ENCODE measurements at places on chromosomes 12 and 14.

- DNase-seq: no peak
Measured at GRCh38 chr14:71021347-71022011, 114.2 kb downstream of the PCNX1 start.

GRCh38 chr12:62732861-62733427 lies 202.0 kb downstream of the PPM1H start:
- no peak for DNase-seq

DNA sequence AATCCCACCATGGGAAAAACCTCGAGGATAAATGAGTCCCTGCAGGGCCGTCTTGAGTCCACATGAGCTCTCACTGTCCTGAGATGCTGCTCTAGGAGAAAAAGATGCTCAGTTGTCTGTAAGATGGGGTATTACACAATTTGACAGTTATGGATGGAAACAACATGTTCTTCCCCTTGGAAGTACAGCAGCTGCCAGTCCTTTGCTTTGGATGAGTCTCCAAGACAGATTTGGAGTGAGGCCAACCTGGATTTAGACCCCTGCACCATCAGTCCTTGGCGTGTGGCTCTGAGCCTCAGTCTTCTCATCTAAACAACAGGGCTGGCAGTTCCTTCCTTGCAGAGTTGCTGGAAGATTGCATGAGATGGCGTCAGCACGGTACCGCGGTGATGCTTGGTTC lies 309.1 kb upstream of the FKBP4 start:
- DNase-seq: no peak

DNA sequence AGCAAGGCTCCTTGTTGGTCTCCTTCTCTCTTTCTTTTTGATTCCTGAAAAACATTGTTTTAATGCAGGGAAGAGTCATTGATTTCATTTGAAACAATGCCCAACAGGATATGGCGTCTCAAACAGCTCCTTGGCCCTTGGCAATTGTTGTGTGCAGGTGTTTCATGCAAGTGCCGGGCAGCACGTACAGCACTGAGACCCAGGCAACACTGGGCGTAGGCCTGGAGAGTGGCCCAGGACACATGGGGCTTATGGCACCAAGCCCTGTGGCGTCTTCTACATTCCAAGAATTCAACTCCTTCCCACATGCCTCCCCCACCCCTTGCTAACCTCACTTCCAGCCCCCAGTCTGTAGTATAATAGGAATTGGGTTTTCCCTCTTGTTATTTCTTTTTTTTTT lies 230.4 kb downstream of the SPTSSA start:
- no peak for DNase-seq

DNA sequence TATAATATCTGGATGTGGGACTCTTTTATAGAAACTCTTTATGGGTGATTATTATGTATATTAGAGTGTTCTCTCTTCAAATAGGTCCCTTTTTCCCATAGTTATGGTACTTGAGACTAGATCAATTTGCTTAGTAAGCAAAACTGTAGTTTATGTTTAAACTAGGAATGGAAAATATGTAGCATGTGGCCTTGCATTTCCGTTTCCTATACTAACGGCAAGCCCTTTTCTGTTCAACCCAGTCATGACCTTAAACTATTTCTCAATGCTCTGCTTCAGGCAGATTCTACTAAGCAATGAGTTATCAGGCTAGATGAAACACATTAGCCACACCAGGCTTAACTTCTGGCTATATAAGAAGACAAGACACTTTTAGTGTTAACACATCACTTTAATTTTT lies 84.6 kb downstream of the OTOGL start:
- DNase-seq: no peak

DNA sequence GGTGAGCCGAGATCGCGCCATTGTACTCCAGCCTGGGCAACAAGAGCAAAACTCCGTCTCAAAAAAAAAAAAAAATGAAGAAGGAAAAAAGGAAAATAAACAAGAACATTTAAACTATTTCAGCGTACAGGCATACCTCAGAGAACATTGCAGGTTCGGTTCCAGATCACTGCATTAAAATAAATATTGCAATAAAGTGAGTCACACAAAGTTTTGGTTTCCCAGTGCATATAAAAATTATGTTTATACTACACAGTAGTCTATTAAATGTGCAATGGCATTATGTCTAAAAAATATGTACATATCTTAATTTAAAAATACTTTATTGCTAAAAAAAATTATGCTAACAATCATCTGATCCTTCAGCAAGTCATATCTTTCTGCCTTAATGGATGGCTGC lies 53.5 kb upstream of the PLEKHG6 start:
- no peak for DNase-seq

DNA sequence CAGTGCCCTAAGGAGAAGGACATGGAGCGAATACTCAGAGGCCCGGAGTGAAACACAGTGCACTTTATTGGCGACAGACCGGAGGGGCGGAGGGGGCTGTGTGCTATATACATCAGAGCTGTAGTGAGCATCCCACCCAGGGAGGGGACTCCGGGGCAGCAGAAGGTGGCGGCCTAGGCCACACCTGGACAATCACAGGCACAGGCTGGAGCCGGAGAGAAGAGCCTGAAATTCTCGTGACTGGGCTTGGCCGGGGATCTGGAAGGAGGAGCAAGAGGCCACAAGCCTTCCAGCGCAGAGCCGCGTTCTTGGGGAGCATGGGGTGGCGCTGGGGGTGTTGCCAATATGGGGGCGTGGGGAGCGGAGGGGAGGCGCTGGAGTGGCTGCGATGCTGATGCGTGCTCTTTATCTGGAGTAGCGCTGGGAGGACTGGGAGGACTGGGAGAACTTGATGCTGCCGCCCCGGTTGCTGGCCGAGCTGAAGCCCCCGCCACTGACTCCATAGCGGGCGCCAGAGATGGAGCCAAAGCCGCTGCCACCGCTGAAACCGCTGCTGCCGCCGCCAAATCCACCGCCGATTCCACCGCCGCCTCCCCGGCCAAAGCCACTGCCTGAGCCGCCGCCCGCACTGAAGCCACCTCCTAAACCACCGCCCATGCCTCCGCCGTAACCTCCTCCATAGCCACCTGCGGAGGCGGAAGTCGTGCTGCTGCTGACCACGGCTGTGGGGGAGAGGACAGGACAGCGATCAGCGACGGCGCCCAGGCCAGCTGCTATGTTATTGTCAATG lies 6.1 kb downstream of the KRT3 start:
- no peak for DNase-seq

DNA sequence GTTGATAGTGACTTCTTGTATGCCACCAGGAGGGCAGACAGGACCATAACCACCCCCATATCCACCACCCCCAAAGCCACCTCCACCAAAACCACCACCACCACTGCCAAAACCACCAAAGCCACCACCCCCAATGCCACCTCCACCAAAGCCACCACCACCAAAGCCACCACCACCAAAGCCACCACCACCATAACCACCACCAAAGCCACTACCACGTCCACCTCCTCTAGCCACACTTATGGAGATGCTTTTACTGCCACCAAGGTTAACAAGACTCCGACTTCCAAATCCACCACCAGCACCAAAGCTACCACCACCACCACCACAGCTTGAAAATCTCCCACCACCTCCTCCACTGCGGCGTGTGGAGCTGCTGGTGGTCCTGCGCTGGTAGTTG lies 332 bp downstream of the KRT1 start:
- DNase-seq: no peak

DNA sequence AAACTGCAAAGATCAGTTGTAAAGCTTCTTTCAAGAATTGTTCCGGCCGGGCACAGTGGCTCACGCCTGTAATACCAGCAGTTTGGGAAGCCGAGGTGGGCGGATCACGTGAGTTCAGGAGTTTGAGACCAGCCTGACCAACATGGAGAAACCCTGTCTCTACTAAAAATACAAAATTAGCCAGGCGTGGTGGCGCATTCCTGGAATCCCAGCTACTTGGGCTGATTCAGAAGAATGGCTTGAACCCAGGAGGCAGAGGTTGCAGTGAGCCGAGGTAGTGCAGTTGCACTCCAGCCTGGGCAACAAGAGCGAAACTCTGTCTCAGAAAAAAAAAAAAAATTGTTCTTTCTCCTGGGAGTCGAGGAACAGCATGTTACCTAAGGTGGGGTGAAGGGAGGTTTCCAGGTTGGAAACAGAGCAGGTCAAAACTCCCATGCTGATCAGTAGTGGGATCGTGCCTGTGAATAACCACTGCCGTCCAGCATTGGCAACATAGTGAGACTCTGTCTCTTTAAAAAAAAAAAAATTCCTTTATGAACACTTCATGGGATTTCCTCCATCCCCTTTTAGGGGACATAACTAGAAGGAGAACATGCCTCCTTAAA lies 13.9 kb downstream of the FBXO34 start:
- no peak for DNase-seq

GRCh38 chr12:32917094-32917611 lies 20.6 kb upstream of the PKP2 start:
- DNase-seq: no peak

DNA sequence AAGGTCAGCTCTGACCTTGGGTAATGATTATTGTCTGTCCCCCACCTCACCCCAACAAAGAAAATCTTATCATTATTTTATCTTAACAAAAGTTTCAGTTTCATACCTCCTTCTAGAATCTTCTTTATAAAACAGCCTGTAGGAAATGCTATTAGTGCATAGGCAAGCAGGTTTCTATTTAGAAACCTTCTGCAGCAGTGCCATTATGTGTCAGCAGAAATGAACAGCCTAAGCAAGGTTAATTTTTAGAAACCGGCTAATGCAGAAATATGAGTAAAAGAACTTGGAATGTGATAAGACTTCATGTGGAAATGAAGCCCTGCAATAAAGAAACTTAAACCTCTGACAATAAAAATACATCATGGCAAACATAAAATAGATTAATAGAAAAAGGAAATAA lies 814.4 kb downstream of the FSCB start:
- no peak for DNase-seq

DNA sequence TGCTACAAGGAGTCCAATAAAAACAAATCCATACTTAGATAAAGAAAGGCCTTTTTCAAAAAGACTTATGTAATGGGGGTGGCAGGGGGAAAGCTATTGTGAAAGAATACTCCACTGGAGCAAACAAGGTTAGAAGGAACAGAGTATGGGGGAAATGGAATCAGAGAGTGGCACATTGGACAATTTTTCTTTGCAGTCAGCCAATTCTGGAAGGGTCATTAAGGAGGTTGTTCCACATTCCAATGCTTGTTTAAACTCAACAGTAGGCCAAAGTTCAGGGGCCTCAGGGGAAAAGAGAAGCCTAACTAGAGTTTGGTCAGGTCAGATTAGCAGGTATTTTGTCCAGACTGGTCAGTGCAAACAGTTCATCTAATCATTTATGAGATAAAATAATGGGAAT lies 105.2 kb upstream of the RESF1 start:
- no peak for DNase-seq

DNA sequence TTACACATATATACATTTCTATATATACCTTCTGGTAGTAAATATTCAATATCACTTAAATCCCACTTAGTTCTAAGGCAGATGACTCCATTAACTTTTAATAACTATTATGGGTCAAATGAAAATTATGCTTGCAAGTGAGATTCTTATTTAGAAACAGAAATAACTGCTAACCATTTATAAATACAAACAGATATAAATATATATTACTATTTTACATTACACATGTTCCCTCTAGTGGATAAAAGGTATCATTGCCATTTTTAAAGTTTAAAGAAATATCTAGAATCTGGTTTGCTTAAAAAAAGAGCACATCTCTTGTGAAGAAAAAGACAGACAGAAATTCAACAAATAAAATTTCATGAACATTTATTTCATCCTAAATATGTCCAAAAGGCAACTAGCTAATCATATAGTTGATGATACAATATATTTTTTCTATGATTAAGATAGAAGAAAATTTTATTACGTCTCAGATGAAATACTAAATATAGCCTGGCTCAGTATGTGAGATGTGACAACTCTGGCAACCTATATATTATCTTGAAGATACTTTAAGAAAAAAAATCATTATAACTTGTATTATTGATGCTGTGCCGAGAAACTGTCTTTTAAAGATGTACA lies 11.7 kb upstream of the RAD51AP1 start:
- DNase-seq: no peak

DNA sequence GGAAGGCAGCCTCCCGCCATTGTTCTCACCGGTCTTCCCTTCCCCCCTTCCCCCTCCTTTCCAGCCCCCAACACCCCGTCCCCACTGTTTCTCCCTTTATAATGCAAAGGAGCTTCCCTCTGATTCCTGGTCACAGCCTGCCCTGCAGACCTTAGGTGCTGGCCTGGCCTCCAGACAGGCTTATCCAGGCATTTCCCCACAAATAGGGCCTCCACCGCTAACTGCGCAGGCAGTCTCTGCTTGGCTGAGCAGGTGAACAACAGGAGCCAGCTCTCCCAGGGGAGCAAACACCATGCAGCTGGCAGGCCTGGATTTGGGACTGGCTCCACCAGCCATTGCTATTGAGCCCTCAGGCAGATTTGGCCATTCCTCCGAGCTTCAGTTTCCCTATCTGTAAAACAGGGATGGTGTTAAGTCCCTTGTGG lies 46.0 kb downstream of the SMIM41 start:
- DNase-seq: peak; percentile 13

DNA sequence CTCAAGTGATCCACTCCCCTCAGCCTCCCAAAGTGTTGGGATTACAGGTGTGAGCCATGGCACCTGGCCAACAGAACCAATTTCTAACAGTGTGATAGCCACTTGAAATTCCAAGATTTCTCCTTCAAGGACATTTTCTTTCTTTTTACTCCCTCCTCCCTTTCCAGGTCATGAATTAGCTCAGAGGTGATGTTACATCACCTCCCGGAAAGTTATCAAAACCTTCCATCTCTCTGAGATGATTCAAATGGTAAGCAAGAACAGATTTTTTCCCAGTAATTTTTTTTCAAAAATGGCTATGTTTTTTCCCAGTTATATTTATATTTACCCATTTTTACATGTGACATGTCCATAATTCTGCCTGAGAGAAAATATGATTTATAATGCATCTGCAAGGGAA lies 15.6 kb upstream of the SMAGP start:
- no peak for DNase-seq

DNA sequence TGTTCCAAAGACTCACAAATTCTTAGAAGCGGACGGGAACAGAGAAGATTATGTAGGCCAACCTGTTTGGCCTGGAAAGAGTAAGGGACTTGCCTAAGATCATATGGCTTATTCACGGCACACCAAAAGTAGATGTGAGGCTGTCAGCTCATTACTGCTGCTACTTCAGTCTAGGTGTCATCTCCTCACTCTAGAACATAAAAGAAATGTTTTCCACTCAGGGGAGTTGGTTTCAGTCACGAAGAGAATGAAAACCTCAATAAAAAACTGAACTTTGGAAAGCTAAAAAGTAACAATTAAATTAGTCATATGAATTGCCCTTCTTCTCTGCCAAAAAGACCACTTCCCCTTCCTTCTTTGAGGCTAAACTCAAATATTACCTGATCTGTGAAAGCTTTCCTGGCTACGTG lies 658 bp upstream of the CEP128 start:
- no peak for DNase-seq

GRCh38 chr14:64326502-64326901 lies 32.3 kb upstream of the ESR2 start:
- no peak for DNase-seq
